Hepatic stellate cell (primary cell): ENCODE measurements at places on chromosomes 16 and 17.
A peak's percentile ranks its signal among the peaks of the same experiment; 100 is the strongest.

GRCh38 chr17:79942011-79942405 is 93.7 kb downstream of the TBC1D16 start:
- no peak for DNase-seq

- no peak for DNase-seq
Observed at GRCh38 chr17:70535986-70536385, 366.7 kb downstream of the KCNJ2 start.

DNA sequence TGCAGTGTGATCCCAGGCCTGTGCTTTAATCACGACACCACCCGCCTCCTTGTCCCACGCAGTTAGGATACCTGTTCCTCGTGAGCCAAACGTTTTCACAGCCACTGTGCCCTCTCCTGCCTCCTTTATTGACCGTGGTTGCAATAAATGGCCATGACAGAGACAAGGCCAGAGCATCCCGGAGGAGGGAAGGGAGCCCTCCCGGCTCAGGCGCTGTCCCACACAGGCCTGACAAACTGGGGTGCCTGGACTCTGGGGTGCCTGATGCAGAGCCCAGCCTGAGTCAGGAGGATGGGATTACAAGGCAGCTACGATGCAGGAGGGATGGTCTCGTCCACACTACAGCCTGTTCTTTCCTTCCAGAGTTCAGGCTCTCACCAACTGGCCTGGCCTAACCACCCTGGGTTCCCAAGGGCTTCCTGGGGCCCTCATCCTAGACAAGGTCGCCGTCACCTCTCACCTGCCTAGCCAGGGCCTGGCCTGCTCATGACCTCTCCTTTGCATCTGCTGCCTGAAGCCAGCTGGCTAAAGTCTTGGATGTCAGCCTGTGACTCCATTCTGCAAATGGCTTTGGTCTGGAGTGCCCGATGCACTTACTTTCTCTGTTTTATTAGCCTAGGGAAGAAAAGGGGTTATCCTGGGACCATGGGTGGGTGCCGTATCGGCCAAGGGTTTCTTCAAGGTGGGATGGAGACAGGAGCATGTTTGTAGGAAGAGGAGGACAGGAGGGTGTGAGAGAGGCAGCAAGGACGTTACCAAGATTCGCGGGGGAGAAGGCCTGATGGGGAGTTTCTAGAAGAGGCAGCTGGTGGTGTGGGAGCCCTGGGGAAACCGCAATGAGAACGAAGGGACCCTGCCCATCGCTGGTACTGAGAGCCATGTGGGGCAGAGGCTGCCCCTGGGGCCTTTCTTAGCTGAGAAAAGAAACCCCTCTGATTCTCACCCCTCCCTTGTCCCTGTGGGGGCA is 234.3 kb upstream of the TNRC6C start:
- DNase-seq = no peak

DNA sequence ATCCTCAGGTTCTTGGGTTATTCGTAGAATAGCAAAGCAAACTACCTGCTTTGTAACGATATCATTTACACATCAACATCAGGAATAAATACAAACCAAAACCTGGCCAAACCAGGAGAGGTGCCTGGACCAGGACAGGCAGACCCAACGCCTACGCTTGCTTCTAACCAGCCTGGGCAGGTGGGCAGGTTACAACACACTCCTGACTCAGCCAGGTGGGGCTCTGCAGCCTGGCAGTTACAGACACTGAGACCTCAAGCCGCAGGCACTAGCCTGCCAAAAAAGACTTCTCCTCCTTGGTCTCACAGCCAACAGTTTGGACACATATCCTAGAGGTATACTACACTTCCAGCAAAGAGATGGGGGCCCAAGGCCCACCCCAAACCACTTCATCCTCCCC is 14.0 kb downstream of the ANKRD11 start:
- DNase-seq = no peak

- no peak for DNase-seq
Observed at GRCh38 chr17:7367083-7367482, 12.1 kb downstream of the TMEM95 start.

DNA sequence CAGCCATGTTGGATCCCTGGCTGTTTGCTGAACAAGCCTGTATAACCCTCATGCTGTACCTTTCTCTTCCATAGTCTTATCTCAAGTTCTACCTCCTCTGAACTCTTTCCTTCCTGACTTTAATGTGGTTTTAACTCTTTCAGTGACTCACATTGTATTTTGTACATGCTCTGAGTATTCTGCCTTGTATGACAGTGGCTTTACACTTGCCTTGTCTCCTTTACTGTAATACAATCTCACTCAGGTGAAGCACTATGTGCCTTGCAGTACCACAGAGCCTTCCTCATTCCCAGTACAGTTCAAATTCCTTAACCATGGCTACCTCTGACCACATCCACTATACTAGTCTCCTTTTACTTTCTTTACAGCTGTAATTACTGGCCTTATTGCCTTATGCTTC is 14.1 kb downstream of the PSMD11 start:
- DNase-seq = no peak

DNA sequence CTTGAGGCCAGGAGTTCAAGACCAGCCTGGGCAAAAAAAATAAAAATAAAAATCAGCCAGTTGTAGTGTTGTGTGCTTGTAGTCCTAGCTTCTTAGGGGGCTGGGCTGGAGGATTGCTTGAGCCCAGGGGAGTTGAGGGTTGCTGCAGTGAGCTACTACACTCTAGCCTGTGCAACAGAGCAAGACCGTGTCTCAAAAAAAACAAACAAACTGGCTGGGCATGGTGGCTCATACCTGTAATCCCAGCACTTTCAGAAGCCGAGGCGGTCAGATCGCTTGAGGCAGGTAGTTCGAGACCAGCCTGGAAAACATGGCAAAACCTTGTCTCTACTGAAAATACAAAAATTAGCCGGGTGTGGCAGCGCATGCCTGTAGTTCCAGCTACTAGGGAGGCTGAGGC is 4.9 kb upstream of the UBALD2 start:
- no peak for DNase-seq

DNA sequence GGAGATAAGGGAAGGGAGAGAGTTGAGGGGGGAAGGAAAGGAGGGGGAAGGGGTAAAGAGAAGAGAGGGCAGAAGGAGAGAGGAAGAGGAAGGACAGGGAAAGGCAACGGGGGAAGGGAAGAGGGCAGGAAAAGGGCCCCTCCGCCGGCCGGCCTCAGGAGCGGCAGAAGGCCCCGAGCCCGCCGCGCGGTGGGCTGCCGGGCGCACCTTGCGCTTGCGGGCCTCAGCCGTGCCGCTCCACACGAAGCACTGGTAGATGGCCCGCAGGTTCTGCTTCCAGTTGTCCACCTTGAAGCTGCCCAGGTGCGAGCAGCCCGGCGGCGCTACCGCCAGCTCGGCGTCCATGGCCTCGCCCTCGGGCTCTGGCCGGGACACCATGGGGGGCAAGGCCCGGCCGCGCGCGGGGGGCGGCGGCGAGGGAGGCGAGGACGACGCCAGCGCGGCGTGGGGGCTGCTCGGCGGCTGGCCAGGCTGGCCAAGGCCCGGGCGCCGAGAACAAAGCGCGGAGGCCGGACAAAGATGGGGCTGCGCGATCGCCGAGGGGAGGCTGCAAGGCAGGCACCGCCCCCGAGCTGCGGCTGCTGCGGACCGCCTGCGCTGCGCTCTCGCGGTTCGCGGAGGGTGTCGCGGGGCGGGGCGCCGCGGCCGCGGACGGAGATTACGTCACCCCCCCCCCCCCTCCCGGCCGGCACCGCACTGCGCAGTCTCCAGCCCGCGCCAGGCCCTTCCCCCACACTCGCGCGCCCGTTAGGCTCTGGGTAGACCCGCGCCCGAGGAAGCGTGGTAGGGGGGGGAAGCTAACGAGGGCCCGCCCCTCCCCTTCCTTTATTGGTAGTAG is at the start of gene USP22:
USP22 (minus strand) TSS at position 554 of the 838 bp plus-strand sequence; CDS start at position 378, 176 bp downstream.
- peak; percentile 95 for DNase-seq

GRCh38 chr17:74430706-74431567 is 951 bp upstream of the GPRC5C start:
- peak; percentile 43 for DNase-seq

DNA sequence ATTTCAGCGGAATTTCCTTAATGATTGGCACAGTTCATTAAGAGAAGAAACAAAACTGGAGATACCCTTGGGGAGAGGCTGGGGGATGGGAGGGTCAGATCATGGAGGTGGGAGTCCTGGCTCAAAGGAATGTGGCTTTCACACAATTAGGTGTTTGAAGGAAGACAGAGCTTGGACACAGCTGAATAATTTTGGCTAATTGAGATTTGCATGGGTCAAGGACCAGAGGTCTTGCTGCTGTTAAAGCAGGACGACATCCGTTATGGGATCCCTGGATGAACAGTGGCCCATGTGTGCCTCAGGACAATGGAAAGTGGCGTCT is 160.3 kb downstream of the HS3ST3B1 start:
- DNase-seq = no peak

DNA sequence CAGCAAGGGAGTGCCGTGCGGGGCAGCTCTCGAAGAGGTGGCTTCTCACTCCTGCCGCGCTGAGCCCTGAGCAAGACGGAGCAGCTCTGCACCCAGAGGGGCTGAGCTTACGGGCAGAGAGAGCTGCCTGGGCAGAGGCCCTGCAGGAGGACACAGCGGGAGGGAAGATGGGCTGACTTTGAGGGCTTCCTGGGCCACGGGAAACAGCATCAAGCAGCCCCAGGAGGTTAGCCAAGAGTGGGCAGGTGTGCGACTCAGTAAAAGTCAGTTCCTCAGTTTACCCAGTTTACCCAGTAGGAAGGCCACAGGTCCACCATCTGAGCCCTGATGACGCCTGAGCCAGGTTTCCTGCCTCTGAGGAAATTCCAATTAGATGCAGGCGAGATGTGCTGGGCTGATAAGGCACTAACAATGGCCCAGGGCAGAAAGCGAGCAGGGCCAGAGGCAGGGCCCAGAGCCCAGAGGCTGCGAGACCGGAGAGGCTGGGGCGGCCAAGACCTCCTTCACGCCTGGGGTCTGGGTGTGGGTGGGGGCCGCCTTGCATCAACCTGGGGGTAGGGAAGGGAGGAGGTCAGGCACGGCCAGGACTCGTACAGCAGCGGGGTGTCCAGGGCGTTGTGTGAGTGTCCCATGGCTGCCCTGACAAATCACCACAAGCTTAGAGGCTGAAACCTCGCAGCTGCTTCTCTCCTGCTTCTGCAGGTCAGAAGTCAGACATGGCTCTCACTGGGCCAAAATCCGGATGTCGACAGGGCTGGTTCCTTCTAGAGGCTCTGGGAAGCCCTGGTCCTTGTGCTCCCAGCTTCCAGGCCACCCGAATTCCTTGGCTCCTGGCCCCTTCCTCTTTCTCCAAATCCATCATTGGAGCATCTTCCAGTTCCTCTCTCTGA is 32.0 kb upstream of the CIBAR2 start:
- no peak for DNase-seq

DNA sequence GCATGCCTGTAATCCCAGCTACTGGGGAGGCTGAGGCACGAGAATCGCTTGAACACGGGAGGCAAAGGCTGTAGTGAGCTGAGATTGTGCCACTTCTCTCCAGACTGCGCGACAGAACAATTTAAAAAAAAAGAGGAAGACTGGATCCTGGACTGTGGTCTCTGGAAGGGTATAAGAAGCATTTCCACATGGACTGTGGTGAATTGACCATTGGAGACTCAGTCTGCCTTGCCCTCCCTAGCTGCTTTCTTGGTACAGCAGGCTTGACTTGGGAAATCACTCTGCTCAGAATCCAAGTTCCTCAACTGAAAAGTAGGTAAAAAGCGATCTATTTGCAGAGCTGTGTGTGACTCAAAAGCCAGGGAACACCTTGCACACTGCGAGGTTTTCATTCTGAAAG is 1.0 kb upstream of the MGRN1 start:
- no peak for DNase-seq

- DNase-seq = no peak
Observed at GRCh38 chr17:76865174-76865573, 3.0 kb upstream of the MGAT5B start.

- DNase-seq = no peak
Observed at GRCh38 chr17:32849879-32850278, 27.0 kb downstream of the MYO1D start.

- no peak for DNase-seq
Observed at GRCh38 chr16:25340973-25341372, 83.3 kb upstream of the ZKSCAN2 start.

DNA sequence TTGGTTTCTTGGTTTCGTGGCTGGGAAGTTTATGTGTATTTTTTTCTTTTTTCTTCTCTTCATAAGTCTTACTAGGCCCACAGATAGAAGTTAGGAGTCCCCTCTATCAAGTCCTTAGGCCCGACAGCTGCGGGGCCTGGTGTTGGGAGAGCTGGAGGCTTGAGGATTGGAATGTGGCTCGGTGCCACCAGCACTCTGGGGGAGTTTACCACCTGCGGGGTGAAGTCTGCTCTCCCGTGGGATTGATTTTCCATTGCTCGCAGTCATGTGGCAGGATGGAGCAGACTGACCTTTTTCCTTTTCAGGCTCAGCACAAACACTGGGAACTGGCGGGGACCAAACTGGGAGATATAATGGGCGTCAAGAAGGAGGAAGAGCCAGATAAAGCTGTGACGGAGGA is 7.5 kb downstream of the DHX38 start:
- no peak for DNase-seq

DNA sequence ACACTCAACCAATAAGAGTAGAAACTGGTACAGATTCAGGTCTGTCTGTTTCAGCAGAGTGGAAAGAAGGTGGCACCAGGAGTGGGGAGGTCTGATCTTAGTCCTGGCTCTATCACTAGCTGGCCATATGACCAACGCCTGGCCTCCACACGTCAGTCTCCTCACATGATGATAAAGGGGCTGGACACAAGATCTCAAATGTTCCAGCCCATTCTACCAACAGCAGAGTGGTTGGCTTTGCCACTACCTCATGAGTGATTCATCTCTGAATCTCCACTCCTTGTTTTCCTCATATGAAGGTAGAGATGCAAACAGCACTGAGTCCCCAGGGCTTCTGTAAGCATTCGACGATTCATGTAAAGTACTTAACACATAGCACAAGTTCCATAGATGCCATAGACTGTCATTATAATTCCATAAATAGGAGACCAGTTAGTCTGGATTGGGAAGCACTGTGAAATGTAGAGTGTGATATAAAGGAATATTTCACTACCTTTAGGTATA is 281.9 kb upstream of the ASIC2 start:
- DNase-seq = no peak

- DNase-seq = peak; percentile 34
Observed at GRCh38 chr17:61574542-61575351, 16.3 kb downstream of the NACA2 start.

- no peak for DNase-seq
Observed at GRCh38 chr16:89949756-89950155, 1.2 kb downstream of the DEF8 start.

GRCh38 chr16:13039526-13039925 is 138.1 kb downstream of the SHISA9 start:
- no peak for DNase-seq

GRCh38 chr17:10328971-10329923 is 43.6 kb downstream of the MYH13 start:
- no peak for DNase-seq

- no peak for DNase-seq
Observed at GRCh38 chr17:39569126-39569525, 38.6 kb downstream of the NEUROD2 start.

GRCh38 chr17:44287651-44288050 is 19.7 kb upstream of the SLC4A1 start:
- no peak for DNase-seq

GRCh38 chr17:46766493-46767491 is 51.7 kb downstream of the WNT3 start:
- peak; percentile 7 for DNase-seq

DNA sequence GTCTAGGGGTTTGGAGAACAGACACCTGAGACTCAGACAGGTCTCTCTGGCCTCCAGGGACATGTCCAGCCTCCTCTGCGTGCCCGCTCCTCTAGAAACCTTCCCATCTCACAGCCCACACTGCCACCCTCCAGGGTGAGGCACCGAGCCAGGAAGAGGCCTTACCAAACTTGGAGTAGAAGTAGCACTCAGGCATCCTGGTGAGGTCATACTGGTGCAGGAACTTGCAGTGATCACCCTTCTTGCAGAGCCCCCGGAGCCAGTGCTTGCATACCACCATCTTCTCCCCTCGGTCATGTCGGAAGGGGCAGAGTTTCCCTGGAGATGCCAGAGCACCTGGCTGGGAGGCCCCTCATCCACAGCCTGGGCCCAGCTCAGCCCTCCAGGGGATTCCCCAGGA is 4.2 kb downstream of the CPSF4L start:
- DNase-seq = no peak
